ENCODE measurements at places on chromosomes 13 and 19.
A peak's percentile ranks its signal among the peaks of the same experiment; 100 is the strongest.

DNA sequence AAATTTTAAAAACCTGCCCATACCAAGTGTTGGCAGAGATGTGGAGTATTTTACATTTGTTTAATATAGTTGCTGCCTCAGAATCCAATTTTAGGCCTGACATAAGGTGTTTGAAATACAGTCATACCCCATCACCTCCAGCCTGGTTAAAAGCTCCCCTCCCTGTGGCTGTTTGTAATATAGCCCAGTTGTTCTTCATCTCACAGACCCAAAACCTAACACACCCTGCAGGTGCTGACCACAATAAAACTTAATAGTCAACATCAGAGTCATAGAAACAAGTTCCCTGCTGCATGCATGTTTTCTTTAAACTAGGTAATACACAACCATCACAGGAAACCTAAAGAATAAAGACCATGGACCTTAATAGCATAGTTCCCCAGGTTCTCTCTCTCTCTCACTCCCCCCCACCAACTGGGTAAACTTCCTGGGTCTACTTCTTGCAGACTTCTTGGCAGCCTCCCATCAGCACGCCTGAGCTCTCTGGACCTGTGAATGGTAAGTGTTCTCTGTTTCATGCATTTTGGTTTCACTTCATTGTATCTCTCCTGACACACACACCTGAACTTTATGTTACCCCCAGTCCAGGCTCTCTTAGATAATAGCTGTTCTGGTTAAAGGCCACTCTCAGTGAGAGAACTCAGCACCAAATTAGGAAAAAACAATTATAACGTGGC lies 1369.9 kb downstream of the EFNB2 start:
- no peak for DNase-seq

DNA sequence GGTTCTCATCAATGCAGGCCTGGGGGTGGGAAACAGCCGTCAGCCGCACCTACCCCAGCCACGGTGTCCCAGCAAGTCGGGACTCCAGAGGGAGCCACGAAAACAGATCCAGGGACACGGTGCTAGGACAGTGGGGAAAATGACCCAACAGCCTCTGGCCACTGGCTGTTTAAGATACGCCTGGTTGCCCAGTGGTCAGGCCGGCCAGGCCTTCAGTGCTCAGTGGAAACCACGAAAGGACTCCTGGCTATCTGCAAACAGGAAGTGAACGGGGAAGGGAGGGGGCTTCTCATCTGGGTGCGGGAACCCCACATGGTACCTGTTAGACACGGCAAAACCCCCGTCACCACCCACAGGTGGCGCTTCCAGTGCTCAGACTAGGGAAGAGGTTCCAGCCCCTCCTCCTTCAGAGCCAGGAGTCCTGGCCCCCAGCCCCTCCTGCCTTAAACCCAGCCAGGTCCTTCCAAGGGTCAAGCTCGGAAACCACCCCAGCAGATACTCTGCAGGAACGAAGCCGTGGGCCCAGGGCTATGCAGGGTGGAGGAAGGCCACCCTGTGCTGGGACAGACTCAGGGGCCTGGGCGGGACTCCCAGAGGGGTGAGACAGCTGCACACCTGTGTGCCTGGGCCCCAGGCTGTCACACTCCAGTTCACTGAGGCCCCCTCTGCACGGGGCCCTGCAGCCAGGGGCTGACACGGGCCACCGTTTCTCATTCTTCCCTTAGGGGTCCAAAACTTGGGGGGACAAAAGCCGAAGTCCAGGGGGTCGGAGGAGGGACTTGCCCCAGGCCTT lies 4.5 kb downstream of the PPP1R12C start:
- no peak for DNase-seq

- DNase-seq: no peak
These were observed 33.1 kb downstream of the GATAD2A start for GRCh38 chr19:19438366-19439175.

DNA sequence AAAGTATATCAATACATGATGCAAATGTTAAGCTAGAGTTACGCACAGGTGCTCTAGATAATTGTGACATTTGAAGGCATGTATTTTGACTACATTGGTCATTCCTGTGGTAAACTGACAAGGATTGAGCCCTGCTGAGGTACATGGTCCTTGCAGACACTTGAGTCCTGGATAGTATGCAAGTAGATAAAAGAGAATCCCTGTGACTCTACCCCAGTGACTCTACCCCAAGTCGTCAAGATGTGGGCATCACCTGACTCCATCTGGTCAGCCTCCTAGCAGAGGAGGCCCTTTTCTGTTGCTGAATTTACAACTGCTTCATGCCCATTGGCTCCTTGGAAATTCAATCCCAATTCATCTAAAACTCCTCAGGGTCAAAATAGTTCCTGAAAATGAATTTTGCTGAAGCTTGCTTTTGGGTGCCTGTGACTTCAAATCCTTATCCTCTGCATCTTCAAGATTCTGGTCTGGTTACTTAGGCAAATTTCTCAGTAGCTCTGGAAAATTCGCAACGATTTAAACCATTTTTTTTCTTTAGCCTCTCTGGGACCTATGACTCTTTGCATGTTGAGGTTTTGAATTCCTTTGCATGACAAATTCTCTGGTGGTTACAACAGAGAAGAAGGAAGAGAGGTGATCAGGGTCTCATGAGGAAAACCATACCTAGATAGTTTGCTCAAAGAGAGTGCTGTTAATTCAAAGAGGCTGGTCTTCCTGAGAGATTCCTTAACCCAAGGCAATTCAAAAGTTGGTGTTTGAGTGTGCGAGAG lies 422.1 kb downstream of the FGF9 start:
- DNase-seq: no peak

DNA sequence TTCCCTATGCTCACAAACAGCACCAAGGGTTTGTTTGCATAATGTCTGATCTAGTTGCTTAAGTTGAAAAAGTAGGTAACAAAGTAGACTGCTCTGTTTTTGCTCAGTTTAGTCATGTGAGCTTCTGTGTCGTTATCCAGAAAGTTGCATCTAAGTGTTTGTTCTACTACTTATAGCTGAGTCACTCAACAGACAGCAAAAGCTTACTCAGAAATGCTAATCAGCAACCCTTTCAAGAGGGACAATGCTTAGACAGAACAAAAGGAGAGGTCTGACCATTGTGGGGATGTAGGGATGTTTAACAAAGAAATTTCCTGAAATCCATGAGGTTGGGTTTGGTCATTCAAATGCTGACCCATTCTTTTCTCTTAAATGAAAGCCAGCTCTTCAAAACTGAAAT lies 106.4 kb downstream of the ATP8A2 start:
- DNase-seq: no peak

DNA sequence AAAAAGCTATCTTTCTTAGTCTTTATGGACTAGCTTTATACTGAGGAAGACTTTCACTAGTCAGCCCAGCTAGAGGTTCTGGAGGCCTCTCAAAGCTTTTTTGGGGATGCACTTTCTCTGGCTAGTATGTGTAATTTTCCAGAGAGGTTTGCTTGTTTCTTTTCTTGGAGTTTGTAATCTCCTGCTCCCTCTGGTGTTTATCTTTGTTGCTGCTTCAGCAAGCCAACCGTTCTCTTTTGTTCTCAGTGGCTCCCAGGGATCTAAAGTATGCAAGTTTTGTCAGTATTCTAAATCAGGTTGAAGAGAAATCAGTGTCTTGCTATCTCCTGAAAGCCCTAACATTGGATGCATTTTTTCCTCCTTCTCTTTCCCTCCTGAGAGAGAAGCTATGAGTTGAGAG lies 121.1 kb upstream of the MYO16 start:
- no peak for DNase-seq

DNA sequence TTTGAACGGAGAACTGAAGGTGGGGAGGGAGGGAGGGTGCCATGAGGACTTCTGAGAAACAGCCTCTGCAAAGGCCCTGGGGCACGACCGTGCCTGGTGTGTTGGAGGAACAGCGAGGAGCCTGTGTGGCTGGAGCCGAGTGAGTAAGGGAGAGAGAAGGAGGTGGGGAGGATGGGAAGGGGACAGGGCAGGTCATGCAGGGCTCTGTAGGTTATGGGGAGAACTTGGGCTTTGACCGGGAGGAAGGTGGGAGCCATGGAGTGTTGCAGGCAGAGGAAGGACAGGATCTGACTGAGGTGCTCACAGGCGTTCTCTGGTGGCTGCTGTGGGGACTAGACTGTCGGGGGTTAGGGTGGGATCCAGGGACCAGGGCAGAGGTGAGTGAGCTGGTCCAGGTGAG lies 6.7 kb downstream of the MPND start:
- DNase-seq: no peak

DNA sequence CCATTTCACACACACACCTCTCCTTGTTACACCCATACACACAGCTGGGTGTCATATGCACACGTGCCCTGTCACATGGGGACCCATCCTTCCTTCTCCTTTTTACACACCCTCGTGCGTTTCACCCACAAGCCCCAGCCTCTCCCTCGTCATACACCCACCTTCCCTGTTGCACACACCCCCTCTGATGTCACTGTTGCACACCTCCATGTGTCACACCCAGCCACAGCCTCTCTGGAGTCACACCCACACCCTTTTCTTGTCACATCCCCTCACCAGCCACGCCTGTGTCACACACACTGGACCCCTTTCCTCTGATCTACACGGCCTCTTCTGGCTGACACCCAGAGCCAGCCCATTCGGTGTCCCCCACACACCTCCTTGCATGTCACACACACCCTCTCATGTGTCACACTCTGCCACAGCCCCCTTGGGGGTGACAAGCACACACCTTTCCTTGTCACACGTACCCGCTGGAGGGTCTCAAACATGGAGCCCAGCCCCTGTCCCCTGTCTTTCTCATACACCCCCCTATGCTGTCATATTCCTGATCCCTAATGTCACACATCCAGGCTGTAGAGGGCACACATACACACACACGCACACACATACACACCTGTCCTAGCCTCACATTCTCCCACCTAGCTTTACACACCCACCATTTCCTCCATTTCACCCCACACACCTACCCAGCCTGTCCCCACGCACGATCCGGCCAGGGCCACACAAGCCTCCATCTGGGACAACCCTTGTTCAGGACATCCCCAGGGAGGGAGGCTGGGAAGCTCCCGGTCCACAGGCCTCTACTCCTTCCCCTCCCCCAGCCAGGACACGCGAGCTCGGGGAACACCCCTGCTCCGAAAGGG lies 1.4 kb downstream of the NOVA2 start:
- no peak for DNase-seq

- no peak for DNase-seq
These were observed 7.8 kb upstream of the SYCN start for GRCh38 chr19:39211731-39212374.

- DNase-seq: no peak
These were observed 102.8 kb downstream of the EFNB2 start for GRCh38 chr13:106432636-106433035.

- DNase-seq: no peak
These were observed 15.7 kb downstream of the ARID3A start for GRCh38 chr19:941292-942132.

DNA sequence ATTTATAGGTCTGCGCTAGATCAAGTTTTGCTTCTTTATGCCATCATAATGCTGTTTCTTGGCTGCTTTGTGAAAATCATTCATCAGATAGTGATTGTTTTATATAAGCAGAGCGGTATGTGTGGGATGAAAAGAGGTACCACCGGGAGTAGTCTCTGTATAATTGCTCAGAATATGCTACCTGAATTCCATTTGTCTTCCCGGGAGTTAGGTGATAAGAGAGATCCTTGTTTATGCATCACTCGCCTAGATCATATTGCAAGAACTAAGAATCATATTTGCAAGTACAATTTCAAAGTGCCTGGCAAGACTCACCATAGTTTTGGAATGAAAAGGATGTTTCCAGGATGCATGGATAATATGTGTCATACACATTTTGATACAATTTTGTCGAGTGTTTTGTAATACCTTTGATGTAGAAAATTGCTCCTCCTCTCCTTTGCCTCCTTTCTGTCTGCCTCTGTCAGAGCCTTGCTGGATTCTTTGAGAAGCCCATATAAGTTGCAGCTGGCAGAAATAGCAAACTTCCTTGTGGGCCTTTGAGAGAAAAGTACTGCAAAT lies 1306.0 kb upstream of the SLC10A2 start:
- no peak for DNase-seq

DNA sequence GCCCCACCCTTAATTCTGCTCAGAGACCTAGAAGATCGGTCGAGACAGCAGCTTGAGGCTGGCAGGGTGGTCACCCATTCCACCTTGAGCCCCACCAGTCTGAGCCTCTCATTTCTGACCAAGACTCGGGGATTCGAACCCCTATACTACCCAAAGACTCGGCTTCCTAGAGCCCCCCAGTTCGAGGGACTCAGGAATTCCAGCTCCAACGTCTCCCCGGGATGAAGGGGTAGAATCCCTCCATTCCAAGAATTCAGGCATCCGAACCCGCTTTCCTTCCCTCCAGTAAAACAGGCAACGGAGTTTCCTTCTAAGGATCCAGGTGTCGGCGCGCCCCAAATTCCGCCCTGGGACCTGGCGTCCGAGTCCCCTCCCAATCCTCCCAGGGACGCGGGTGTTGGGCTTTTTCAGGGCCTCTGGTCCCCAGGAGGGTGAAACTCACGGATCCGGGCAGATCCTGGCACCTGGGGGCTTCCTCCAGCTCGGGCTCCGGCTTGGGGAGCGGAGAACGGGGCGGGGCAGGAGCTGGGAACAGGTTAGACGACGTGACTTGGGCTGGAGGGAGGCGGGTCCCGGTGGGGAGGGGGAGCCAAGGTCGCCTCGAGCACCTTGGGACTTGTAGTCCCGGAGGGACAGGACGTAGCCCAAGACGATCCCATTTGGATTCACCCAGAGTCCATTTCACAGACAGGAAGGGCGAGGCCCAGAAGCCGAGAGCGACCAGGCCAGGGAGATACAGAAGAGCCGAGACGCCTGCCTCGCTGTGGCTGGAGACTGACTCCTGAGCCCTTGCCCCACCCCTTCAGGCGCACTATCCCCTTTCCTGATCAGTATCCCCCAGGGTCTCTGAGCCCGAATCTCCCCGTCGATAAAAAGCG lies at the start of gene PPP1R13L:
TSS of gene PPP1R13L (minus strand) at position 513 of the 878 bp plus-strand sequence. CDS start 6,751 bp downstream, outside the sequence.
- DNase-seq: peak; percentile 53

DNA sequence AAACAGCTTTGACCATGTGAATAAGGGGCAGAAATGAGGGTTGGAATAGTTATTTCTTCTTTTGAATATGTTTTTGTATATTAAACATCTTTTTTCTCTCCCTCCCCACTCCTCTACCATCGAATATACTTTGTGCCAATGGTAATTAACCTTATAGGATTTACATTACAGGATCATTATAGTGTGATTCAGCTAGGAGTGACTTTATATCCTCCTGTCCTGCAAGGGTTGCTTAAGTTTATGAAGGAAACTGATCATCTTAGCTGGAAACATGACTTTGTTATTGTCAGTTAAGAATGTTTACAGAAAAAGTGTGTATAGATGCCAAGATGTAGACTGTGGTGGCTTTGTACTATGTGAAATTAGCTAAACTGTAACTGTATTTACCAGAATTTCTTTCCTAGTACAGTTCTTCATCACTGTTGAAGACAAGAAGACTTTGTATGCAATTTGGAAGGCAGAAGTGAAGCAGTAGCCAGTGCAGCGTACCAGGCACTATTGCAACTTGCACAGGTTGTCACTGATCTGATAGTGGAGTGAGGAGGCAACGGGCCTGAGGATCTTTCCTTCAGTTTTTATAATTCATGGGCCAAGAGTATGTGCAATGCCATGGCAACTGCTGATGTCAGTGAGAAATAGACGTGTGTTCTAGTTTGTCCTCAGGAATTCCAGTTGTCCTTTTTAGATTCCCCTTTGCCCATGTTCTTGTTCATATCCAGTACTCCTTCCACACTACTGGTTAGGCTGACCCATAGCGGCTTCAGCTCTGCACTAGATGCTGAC lies 8.2 kb upstream of the PAN3 start:
- DNase-seq: no peak
